Suprapubic skin (tissue), 4 donors: ENCODE measurements at places on chromosomes 11 and 22.

DNA sequence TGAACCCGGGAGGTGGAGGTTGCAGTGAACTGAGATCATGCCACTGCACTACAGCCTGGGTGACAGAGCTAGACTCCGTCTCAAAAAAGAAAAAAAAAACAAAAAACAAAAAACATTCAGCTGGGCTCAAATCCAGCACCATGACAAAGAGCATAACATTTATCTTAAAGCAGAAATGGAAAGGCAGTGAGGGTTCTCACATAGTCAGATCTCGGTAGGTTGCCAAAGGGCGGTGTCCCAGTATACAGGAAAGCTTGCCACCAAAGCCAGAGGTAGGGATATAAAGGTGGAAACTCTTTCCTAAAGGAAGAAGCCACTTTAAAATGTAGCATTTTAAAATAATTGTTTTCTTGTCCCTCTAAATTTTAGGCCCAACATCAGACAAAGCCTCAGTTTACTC, 22.4 kb upstream of the CAPRIN1 start:
- H3K4me3 ChIP-seq, result no peak overlapping the region
- DNase-seq, result no peak
- H3K4me1 ChIP-seq, result peaks cover 3% of the 10 kb centered on the region
- peak overlapping the region; percentile 2 for H3K27ac ChIP-seq
- H3K36me3 ChIP-seq, result no peaks in the 10 kb centered on the region

DNA sequence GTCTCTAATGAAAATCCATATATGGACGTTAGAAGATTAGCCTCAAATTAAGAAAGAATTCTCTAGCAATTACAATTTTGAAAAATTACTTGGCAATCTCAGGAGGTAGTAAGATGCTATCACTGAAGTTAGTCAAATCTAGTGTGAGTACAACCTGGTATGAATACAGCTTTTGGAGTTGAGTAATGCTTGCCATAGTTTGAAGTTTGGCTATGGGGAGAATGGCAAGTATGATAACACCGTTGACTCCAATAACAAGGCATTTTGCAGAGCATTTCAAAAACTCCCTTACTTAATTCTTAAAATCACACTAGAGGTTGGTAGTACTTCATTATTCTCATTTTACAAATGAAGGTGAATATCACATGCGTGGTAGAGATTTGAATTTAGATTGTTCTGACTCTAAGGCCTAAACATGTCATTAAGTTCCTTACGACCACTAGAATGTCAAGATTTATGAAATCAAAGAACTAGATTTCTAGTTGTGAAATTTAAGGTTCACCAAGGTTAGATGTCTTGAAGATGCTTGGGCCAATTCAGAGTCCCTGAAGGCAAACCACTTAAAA, 355.4 kb downstream of the ETS1 start:
- H3K4me1 ChIP-seq, result peaks cover 6% of the 10 kb centered on the region
- H3K27me3 ChIP-seq, result no peaks in the 10 kb centered on the region
- H3K27ac ChIP-seq, result no peak overlapping the region

GRCh38 chr11:128594226-128594625, 6.9 kb upstream of the ETS1 start:
- H3K27ac ChIP-seq, result no peak overlapping the region
- peaks cover 4% of the 10 kb centered on the region for H3K4me1 ChIP-seq
- H3K36me3 ChIP-seq, result no peaks in the 10 kb centered on the region
- no peak for DNase-seq
- H3K4me3 ChIP-seq, result no peak overlapping the region

- H3K4me3 ChIP-seq, result no peak overlapping the region
- H3K27me3 ChIP-seq, result no peaks in the 10 kb centered on the region
- H3K36me3 ChIP-seq, result no peaks in the 10 kb centered on the region
- H3K4me1 ChIP-seq, result peaks cover 27% of the 10 kb centered on the region
Observed at GRCh38 chr22:24209016-24209415, 27.7 kb downstream of the SUSD2 start.

- H3K27me3 ChIP-seq, result peaks cover 90% of the 10 kb centered on the region
- peaks cover 19% of the 10 kb centered on the region for H3K4me1 ChIP-seq
- DNase-seq, result no peak
- H3K36me3 ChIP-seq, result no peaks in the 10 kb centered on the region
Observed at GRCh38 chr11:127000291-127000968, at the start of gene KIRREL3. Gene KIRREL3 (minus strand): TSS chr11:127000770.
